ENCODE measurements at places on chromosomes 4 and X.

DNA sequence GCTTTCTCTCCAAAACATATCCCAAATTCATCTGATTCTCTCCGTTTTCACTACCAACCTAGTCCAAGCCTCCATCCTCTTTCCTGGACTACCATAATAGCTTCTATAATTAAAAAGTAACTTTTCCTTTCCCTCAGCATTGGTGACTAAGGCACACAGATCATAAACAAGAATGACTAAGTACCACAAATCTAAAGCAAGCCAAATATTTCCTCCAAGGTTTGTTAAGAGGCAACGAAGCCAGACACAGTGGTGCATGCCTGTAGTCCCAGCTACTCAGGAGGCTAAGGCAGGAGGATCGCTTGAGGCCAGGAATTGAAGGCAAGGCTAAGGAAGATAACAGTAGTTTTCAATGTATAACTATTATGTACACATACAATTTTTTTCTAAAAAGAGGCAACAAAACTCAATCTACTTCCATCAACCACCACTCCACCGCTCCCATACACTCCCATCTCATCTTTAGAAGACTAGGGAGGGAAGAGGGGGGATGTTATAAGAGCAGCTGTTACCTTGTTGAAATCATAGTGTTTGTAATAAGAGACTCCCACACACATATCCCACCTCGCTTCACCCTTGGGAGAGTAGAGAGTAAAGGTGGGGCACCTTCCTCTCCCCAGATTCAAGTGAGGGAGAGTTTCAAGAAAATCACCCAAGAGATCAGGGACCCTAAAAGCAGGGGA is 4.2 kb upstream of the JCHAIN start:
- no peak for DNase-seq

DNA sequence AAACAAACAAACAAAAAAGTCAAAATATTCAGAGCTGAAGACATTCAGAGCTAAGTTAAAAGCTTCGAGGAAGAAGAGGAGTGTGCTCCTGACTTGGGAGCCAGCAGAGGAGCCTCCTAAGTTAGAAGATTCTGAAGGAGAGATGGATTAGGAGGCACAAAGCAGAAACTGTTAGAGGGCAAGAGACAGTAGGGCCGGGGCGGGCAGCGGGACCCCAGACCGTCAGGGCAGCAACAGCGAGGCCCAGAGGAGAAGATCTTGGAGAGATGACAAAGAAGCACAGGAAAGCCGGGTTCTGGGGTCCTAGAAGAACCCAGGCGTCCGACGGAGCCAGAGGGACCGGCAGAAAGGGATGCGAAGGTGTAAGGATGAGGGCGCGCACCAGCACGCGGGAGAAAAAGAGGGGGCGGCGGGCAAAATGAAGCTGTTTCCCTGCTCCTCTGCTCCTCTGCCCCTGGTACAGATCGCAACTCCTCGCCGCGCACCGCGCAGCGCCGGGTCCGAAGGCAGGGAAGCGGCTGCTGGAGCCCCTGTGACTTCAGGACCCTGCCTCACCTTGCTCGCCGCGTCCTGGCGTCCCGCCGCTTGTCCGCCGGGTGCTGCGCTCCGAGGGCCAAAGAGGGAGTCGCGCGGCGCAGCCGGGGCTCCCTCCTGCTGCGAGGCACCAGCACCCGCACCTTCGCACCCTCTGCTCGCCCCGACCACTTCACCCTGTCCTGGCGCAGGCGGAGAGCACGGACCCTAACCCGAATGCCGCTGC is 477 bp downstream of the KLHL13 start:
- no peak for DNase-seq

DNA sequence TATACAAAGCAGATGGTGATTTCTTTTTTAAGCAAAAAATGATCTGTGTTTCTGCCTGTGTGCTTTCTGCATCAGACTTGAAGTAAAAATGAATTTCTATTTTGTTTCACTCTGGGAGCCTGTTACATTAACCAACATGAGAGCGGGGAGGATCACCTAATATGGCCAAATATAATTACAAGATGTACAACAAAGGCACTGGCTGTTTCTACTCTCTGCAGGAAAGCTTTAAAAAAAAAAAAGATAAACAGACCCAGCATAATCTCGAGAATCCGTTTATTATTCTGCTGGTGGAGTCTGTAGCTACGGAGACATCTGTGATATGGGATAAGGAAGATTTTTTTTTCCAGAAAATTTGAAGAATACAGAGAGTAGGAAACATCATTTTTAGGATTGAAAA is 103.6 kb downstream of the COMMD8 start:
- DNase-seq = no peak

DNA sequence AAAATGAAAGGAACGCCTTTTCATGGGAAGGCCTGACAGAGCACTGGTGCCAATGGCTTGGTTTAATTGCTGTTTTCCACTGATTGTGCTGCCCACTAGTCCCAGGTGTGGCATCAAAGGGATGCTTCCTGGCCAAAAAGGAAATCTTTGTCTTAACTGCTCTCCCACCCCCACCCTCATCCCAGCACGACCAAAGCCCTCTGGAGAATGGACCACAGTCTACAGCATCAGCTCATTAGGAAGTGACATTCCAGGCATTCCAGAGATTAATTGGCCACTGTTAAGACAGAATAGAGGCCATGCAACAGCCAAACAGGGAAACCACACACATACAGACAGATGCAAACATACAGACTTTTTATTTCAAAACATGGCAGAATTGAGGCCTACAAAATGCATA is 143.2 kb downstream of the LHFPL1 start:
- no peak for DNase-seq

DNA sequence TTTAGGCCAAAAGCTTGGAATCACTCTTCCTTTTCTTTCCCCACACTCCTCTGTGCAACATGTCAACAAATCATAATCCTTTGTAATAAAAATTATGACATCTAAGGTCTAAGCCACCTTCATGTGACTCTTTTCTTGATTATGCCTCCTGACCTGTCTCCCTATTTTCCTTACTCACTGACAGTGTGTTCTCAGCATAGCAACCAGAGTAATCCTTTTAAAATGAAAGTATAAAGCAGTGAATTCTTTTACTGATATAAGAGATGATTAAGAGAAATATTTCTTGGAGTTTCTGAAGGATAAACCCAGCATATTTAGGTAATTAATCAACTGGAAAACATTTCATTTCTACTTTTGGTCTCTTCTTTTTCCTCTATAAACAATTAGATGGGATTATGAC is 44.7 kb downstream of the USO1 start:
- DNase-seq = no peak

- no peak for DNase-seq
Measured at GRCh38 chr4:4377732-4378460, 9.0 kb upstream of the NSG1 start.

- DNase-seq = no peak
Measured at GRCh38 chr4:134345244-134345643, 143.7 kb upstream of the PABPC4L start.

DNA sequence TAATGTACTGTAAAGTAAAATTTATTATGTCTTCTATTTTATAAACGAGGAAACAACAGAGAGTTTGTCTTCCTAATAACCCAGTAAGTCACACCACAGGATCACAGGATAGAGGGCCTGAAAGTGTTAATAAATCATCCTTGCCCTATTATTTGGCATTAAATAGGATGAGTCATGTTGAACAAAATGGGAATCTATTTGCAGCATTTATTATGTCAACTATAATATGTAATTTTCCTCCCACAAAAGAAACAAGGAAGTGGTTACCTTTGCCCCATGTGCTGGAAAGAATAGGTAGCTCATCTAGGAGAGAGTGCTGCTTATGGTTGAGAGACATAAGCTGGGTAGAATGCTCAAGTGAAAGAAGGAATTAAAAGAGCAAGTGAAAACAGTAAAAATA is 237.6 kb upstream of the NDST3 start:
- DNase-seq = no peak

GRCh38 chr4:94561249-94562024 is 109.7 kb downstream of the PDLIM5 start:
- no peak for DNase-seq

DNA sequence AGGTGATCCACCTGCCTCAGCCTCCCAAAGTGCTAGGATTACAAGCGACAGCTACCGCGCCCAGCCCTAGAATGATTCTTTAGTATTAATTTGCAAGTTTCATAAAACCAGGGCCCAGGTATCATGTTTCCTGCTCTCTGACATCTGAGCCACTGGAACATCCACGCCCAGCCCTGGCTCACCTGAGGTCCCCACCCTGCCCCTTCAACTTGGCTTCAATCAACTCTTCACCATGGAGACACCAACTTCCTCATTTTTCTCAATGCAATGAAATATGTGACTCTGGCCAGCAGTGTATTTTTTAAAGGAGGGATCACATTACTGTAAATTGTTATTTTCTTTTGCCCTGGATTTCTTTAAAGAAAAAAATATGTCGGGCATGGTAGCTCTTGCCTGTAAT is 3.9 kb downstream of the PRSS12 start:
- DNase-seq = peak; percentile 8

GRCh38 chrX:72006461-72006860 is 95.8 kb downstream of the NHSL2 start:
- DNase-seq = no peak

- DNase-seq = no peak
Measured at GRCh38 chr4:4666187-4666586, 124.3 kb upstream of the STX18 start.

DNA sequence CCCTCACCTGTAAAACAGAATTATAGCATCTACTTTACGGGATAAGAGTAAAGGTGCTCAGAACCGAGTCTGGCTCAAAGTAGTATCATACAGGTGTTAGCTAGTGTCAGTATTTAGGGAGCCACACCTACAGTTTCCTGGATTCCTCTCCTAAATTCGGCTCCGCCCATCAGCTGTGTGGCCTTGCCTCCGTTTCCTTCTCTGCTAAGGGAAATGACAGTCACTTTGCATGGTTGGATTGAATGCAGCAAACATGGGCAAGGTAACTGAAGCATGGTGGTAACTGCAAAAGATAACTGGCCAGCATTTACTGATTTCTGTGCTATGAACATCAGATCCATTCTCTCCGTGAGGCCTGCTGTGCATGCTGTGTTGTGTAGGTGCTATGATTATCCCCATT is 2.8 kb downstream of the PPP1R3F start:
- DNase-seq = no peak
